ENCODE measurements at places on chromosomes 12 and 14.

- DNase-seq, result no peak
Observed at GRCh38 chr14:58668848-58669480, 31.2 kb downstream of the DACT1 start.

DNA sequence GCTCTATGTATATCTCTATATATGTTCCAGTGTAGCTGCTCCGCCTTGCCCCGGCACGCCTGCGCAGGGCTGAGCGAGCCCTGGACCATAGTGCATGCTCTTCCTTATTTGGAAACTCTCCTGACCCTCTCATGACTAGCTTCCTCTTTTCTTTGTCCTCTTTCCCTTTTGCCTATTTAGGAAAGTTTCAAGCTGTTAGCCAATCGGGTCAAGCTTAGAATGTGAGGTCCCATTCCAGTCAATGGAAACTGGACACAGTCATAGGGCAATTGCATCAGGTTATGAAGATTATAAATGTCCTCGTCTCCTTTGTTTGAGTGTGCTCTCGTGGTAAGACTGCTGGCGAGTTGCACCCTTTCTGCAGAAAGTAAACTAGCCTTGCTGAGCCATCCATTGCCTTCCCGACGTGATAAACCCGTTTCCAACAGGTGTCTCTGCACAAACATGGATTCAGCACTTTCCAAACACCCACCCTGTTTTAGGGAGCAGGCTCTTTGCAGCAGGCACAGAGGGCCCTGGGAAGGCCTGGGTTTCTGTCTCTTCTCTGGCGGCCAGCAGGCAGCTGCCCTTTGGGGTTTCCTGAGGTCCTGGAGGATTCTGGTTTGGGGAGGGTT lies 30.9 kb downstream of the CCDC92 start:
- DNase-seq, result no peak

- DNase-seq, result no peak
Observed at GRCh38 chr14:23601845-23602180, 23.2 kb upstream of the JPH4 start.

GRCh38 chr14:98999901-99000300 lies 272.1 kb downstream of the BCL11B start:
- DNase-seq, result peak; percentile 6

GRCh38 chr14:73325630-73326299 lies 88.5 kb downstream of the PAPLN start:
- no peak for DNase-seq

- no peak for DNase-seq
Observed at GRCh38 chr12:42960087-42960527, 370.6 kb upstream of the PRICKLE1 start.

DNA sequence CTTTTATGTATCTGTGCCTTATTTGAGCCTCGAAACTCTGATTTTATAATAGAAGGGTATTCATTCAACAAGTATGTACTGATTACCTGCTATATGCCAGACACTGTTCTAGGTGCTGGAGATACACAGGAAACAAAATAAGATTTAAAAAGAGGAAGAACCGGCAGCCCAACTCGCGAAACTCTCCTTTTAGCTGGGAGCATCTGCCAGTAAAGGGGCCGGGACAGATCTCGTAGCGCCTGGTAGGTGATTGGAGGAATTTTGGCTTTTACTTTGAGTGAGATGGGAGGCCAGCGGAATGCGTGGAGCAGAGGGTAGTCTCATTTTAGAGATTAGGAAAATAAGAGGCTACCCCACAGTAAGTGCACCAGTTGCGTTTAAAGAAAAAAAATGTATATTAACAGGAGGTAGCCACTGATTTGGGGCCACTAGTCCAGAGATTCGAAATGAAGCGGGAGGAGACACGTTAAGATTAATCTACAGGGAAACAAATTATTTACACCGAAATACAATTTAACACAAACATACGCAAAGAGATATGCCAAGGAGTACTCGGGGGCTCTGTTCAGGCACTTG lies 520 bp upstream of the MON2 start:
- DNase-seq, result peak; percentile 39

GRCh38 chr14:58401587-58401986 lies 5.9 kb downstream of the TOMM20L start:
- DNase-seq, result no peak

DNA sequence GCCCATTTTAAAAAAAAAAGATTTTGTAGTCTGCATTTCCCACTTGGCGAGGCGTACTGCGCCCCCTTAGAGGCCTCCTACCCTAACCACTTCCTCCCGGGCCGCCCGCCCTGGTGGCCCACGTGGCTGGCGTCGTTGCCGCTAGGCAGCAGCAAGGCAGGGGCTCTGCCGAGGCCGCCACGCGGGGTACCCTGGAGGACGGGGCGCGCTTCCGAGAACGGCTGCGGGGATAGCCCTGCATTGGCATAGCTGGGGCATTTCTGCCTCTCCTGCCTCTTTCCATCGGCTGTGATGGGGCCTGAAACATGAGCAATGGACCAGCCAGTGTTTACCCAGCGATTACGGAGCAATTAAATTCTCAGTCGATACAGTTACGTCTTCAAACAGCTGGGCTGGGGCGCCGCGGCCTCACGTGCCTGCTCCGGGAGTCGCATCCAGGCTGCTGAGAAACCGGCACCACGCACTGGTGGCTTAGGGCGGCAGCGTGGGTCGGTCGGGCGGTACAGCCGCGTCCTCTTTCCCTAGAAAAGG lies 38.0 kb downstream of the IQSEC3 start:
- no peak for DNase-seq

DNA sequence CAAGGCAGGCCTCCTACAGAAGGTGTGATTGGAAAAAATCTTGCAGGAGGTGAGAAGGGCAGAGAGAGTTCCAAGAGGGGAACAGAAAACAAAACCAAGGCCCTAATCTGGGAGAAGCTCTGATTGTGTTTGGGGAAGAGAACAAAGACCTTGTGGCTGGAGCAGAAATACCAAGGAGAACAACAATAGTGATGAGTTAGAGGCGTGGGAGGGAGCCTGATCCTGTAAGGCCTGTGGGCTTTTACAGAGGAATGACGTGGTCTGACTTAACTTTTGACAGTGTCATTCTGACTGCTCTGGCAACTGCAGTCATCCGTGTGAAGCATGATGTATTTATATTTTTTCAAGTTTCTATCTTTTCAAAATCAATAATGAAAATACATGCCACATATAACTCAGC lies 200.6 kb downstream of the ANO4 start:
- no peak for DNase-seq

DNA sequence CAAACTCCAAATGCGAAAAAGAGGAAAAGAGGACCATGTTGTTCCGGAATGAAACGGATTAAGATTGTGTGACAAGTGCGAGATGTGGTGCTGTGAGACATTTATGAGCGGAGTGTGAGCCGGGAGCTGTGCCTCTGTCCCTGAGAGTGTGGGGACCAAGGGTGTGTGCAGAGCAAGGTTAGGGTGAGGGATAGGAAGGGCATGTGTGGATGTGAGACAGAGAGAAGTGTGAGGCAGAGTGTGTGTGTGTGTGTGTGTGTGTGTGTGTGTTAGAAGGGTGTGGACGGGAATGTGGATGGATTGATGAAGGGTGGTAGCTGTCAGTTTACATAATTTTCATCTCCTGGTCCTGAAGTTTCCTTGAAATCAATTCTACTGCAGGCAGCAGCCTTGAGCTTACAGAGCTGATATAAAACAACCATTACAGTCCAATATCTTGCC lies 4.3 kb upstream of the OTX2 start:
- DNase-seq, result no peak

DNA sequence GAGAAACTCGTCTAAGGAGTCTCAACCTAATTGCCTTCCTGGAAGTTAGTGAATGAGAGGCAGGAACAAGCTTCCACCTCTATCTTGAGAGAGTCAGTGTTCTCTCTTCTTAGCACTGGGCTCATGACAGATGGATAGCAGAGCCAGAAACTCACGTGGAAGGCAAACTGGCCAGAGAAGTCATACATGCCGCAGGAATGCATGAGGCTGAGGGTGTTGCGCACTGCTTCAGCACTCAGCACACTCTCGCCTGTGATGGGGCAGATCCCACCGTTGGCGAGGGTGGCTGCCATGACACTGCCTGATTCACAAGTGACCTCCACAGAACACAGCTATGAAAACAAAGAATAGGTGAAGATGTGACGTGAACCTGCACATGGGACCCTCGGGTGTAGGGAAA lies 6.0 kb downstream of the SPRYD4 start:
- DNase-seq, result no peak
